ENCODE measurements at places on chromosomes 6 and 20. TPM values are rescaled to one million over a fixed set of nuclear protein-coding genes. Genes with fewer than 3 reads are reported as not detected.

DNA sequence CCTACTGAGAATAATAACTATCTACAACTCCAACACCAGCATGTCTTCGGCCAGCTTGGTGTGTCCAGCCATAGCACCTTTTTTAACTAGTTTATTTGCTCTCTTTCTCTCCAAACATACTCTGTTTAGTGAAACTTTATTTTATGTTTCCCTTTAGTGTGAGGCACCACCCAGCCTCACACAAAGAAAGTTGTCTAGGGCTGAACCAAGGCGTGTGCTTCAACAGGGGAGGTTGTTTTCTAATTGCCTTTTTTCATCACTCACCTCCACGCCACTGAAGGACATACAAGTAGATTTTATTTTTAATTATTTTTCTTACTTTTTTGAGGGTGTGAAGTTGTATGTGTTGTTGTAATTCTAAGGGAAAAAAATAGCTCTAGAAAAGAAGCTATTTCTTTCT is 125.6 kb upstream of the MARCKS start:
- no peaks in the 10 kb centered on the region for H3K27me3 ChIP-seq
- H3K27ac ChIP-seq, result no peak overlapping the region
- H3K4me1 ChIP-seq, result no peaks in the 10 kb centered on the region
- no peak for DNase-seq
- no peaks in the 10 kb centered on the region for H3K36me3 ChIP-seq
- no peak overlapping the region for H3K4me3 ChIP-seq

GRCh38 chr20:51262240-51262639 is 239.3 kb upstream of the KCNG1 start:
- peaks cover 6% of the 10 kb centered on the region for H3K27me3 ChIP-seq
- no peak overlapping the region for H3K27ac ChIP-seq
- H3K36me3 ChIP-seq, result no peaks in the 10 kb centered on the region
- no peak for DNase-seq

- H3K27me3 ChIP-seq, result peaks cover 2% of the 10 kb centered on the region
- H3K4me3 ChIP-seq, result peak overlapping the region; percentile 90
- no peaks in the 10 kb centered on the region for H3K36me3 ChIP-seq
These were observed 672 bp downstream of the PREX1 start for GRCh38 chr20:48826883-48827771.

The LHFPL5 gene
- not detected for total RNA-seq

All from T-cell (primary cell).